ENCODE measurements at places on chromosomes 7 and 10. TPM values are rescaled to one million over a fixed set of nuclear protein-coding genes. Genes with fewer than 3 reads are reported as not detected.
A peak's percentile ranks its signal among the peaks of the same experiment; 100 is the strongest.

GRCh38 chr7:68840991-68841390 is 757.3 kb upstream of the AUTS2 start:
- peak; percentile 2 for DNase-seq

- DNase-seq: no peak
These were observed 36.6 kb downstream of the PRKCQ start for GRCh38 chr10:6543431-6544005.

- no peak for DNase-seq
These were observed 503.9 kb downstream of the PTPRN2 start for GRCh38 chr7:158083526-158084310.

GRCh38 chr10:3948843-3949242 is 163.8 kb upstream of the KLF6 start:
- DNase-seq: no peak

DNA sequence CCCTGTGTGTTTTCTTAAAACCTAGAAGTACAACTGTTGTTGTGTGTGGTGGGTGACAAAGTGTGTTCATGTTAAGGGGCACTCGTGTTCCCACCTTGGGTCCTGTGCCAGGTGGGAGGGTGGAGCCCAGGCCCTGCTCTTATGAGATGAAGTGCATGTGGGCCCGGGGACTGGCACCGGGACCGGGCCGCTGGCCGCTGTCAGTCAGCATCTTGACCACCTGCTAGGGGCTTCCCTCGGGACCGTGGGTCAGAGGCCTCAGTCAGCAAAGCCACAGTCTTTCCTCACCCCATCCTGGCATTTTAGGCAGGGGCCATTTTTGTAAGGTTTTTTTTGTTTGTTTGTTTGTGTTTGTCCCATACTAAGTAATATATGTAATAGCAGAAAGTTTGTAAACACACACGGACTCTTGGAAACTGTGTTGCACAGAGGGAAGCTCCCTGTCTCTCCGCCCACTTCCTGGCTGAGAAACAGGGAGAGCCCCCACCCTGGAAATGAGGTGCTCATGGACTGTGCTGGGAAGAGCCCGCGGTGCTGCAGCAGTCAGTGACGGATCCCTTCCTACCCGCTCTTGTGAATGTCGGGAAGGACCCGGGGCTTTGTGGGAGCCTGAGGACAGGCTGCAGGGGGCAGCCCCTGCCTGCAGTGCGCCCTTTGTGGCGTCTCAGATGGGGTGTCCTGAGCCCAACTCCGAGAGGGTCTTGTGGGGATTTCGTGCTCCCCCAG is 13.4 kb downstream of the AGAP3 start:
- DNase-seq: no peak

GRCh38 chr10:29473406-29474100 is 161.2 kb downstream of the SVIL start:
- DNase-seq: no peak

GRCh38 chr10:113961182-113962031 is 82.3 kb upstream of the ADRB1 start:
- DNase-seq: no peak

DNA sequence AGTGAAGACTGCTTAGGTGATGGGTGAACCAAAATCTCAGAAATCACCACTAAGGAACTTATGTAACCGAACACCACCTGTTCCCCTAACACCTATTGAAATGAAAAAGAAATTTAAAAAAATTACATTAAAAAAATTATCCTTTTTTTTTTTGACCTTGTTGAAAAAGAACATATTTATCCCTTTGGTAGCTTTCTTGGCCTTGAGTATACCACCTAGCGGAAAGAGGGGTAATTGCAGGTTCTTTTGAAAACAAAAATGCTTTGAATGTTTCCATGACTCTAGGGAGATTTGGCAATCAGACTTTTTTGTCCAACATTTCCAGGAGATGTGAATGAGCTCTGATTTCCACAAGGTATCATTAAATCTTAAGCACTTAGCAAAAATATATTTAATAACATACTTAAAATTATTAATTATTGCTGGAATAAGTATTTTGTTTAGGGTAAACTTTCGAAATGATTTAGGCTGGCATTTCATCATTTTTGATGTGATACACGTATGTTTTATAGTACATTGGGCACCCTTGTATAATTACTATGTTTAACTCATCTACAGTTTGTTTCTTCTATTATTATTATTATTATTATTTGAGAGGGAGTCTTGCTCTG is 47.0 kb upstream of the ELMO1 start:
- DNase-seq: no peak

GRCh38 chr7:49563693-49564378 is 209.6 kb upstream of the VWC2 start:
- DNase-seq: no peak

ZNF503 gene
- total RNA-seq: 1.1 TPM

FAM171A1 gene
- total RNA-seq: 31.2 TPM

ANKRD22 gene
- total RNA-seq: 0.16 TPM

TMEM229A gene
- 1.7 TPM for total RNA-seq

Data from occipital lobe (tissue), 3 donors.